T-helper 22 cell (primary cell): ENCODE measurements at places on chromosomes 7 and 10.

DNA sequence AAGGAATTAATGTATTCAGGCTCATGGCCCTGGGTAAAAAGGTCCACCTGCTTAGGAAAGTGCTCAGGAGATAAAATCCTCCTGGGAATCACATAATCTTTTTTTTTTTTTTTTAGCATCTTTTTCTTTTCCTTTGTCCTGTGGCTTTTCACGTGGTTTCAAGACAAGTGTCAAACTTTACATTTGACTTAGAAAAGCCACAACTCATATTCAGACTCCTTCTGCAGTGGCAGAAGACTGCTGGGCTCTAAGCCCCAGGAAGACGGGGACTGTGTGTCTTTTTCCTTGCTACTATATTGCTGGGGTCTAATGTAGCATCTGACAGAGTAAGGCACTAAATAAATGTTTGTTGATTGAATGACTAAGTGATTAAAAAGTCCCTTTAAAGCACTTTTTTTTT, 127.5 kb upstream of the ANKRD1 start:
- no peak for DNase-seq

DNA sequence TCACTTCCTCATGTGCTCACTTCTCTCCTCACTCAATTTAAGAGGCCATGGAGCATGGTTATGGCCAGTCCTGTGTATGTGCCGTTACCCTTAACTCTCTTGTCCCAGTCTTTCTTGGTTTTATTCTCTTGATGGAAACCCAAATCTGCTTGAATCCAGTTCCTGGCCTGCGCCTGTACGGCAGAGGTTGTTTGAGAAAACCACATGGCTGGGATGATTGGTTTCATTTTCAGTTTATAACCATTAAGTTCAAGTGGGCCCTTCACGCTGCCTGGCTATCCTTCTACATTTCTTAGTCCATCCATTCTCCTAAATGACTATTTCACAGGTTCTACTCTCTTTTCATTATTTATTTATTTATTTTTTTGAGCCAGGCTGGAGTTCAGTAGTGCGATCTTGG, 1.6 kb upstream of the ZNF239 start:
- DNase-seq, result no peak

DNA sequence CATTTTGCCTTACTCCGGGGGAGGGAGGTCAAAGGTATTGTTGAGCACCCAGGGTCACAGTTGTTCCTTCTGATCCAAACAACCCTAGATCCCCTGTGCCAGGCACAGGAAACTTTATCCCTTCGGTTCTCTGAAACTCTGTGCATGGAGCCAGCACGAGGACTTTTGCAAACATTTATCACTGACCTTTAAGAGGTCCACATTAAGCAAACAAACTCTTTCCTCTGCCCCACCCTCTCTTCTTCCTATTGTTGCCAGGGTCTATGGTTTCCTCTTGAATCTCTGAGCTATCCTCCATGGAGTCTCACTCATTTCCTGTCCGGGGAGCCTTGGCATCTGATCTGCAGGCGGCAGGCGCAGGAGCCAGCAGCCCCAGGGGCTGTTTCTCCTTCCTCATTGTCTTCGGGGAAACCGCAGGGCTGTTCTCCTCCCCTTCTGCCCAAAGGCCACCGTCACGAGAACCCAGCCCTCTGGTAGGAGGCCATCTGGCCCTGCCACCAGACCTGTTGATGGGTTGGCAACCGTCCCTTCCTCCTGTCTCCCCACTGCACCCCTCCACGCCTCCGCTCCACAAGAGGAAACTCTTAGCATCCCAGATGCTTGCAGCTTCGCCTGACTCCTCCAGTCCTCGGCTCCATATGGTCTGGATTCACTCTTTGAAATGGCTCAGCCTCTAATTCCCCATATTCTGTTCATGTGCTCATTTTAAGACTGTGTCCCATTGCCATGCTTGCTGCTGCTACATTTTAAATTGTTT, 327.3 kb upstream of the NRP1 start:
- DNase-seq, result no peak

GRCh38 chr7:31603046-31603445, 84.0 kb upstream of the PPP1R17 start:
- DNase-seq, result no peak

DNA sequence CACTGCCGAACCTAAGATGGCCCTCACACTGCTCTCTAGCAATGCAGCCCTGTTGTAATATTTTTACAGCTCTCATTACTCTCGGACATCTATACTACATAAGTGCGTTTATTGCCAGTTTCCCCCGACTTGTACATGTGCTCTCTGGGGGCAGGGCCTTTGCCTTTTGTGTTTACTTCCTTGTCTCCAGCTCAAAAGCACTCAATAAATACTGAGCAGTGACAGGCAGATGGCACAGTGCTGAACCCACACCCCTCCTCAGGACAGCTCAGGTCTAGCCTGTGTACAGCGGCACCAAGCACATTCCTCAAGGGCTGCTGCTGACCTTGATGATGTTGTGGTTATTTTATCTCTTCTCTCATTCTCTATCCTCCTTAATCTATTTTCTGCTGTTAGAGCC, 68.0 kb upstream of the ELMO1 start:
- DNase-seq, result no peak

- DNase-seq, result no peak
Measured at GRCh38 chr7:141928146-141928844, 12.1 kb downstream of the OR9A4 start.
